NCI-H774 (cell line): ENCODE measurements at places on chromosomes 7 and 10.

- no peak for DNase-seq
Observed at GRCh38 chr10:121994429-121994941, 5.5 kb downstream of the TACC2 start.

GRCh38 chr7:123663200-123663599 lies 7.5 kb downstream of the LMOD2 start:
- no peak for DNase-seq

- no peak for DNase-seq
Observed at GRCh38 chr7:142303650-142304049, 45.8 kb upstream of the PRSS58 start.

DNA sequence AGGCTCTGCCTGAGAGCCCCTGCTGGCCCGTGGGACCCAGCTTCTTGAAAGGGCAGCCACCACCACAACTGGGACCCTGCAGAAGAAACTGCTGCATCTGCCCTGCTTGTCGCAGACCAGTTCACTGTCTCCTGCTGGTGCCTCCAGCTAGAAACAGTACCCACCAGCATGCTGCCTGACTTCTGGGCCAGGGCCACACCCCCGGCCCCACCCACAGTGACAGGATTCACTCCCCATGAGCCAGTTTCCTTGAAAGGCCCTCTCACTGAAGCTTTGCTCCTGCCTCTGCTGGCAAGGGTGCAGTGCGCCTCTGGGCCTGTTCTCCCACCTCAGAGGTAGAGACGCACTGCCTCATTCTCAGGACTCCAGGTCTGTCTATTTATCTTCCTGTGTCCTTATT lies 32.4 kb downstream of the ANXA11 start:
- no peak for DNase-seq

DNA sequence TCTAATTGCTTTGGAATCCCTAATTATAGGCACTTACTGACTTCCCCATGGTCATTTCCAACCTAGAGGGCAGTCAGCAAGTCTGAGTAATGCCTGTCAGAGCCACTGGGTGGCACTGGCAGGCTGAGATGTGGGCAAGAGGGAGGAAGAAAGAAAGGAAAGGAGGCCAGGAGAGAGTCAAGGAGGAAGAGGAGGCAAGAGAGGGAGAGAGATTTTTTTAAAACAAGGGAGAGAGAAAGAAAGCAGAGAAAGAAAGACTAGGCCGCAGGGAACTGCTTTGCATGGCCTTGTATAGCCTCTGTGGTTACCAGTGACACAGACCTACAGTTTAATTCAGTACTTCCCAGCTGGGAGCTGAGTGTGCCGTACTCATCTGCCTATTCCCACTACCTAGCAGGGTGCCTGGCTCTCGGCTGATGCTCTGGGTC lies 210.4 kb upstream of the ADO start:
- peak; percentile 12 for DNase-seq

GRCh38 chr10:112677689-112678088 lies 230.7 kb downstream of the VTI1A start:
- no peak for DNase-seq

GRCh38 chr7:101386558-101387231 lies 24.0 kb downstream of the COL26A1 start:
- no peak for DNase-seq

- no peak for DNase-seq
Observed at GRCh38 chr10:64159910-64160872, 639.0 kb downstream of the REEP3 start.

DNA sequence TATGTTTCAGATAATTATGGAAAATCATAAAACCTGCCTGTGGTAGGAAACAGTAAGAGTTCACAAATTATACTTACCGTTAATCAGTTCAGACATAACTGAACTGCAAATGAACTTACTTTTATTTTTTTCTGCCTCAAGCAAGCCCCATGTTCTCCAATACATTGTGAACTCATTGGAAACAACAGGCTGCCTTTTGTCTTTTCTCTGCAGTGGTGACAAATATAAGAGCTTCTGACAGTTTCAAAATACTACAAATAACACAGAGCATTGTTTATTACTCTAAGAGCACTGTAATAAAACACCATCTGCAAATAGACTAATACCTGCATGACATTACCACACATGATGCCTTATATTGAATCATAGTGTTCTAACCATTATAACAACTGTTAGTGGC lies 94.0 kb upstream of the CDCA7L start:
- no peak for DNase-seq
